Activated CD4-positive, alpha-beta memory T cell treated with anti-CD3 and anti-CD28 coated beads, Interleukin-2, amount 10 ng/mL, durations not matched to agents 7 days and 5 days (primary cell): ENCODE measurements at places on chromosomes 7 and 10.

DNA sequence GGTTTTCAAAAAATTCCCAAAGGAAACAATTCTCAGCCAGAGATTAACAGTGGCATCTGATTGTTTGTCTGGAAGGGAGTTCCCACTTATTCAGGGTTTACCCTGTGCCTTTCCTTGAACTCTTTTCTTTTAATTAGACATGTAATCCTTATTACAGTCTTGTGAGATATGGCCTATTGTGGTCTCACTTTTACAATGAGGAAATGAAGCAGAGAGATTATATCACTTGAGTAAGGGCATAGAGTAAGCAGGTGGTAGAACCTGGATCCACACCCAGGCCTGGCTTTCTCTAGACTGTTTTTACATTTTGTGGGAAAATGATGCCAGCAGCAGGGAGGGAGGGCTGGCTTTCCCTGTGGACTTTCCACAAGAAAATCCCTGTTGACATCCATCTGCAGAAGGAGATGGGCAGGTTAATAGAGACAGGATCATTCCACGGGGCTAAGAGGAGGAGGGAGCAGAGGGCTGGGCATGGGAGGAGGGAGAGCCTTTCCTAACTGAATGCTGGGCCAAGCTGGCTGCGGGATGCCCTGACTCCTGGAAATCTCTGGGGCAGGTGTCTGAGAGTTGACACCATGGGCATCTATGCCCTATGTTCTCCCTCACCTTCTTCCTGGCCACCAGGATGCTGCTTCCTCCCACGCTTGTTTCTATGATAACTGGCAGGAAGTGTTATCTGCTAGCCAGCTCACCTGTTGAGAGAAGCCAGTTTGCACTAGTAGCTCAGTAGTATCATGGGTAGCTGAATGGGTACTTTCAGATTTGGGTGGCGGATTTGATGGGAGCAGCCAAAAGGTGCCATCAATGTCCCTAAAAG is 28.7 kb upstream of the ARHGAP22 start:
- DNase-seq = no peak

- no peak for DNase-seq
Measured at GRCh38 chr7:6607651-6608051, 7.8 kb upstream of the ZNF853 start.

GRCh38 chr10:48446785-48447184 is 140.3 kb downstream of the MAPK8 start:
- DNase-seq = no peak

GRCh38 chr10:124343351-124344265 is 75.1 kb downstream of the OAT start:
- no peak for DNase-seq

- no peak for DNase-seq
Measured at GRCh38 chr7:39313974-39314373, 252.2 kb upstream of the YAE1 start.

GRCh38 chr7:134431815-134432214 is 27.1 kb downstream of the AKR1B1 start:
- DNase-seq = no peak

DNA sequence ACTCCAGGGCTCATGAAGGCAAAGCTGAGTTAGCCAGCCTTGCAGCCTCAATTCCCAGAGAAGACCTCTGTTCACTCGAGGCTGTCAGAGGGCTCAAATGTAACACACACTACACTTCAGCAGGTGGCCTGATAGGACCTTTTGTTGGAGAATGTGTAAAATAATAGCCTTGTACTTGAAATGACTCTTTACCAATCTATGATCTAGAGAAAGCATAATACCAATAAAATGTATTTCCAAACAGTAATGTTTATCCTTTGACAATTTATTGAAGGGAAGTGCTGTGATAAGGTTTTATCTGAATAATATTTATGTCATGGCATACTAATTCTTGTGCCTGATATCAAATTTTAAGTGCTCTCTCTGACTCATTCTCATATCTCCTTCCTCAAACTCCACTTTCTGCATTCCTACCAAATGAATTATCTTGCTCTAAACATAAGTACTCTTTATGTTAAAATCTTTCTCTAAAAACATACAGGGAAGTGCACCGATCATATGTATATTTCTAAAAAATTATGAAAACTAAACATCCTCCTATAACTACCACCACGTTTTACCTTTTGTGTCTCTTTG is 20.9 kb downstream of the CYP3A7 start:
- no peak for DNase-seq

DNA sequence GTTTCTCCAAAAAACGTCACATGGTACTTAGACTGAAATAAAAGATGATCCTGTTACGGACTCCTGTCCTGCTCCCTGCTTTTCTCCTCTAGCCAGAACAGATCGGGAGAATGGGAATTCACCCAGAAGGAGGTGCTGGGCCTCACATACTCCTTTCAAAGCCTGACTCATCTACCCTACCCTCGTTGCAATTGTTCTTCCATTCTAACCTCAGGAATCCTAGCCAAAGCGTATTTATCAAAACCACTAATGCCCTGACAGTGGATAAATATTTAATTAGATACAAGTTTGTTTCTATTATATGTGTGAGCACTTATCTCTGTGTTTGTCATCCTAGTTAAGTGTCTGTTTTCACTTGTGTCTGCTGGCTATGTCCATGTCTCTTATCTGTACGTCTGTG is 21.7 kb downstream of the ZCWPW1 start:
- DNase-seq = no peak

GRCh38 chr7:6175645-6176044 is 96.8 kb downstream of the CYTH3 start:
- DNase-seq = no peak

- no peak for DNase-seq
Measured at GRCh38 chr10:101644002-101644401, 51.0 kb downstream of the FBXW4 start.
